ENCODE measurements at places on chromosomes 7 and 10.

- DNase-seq, result no peak
These were observed 3.5 kb upstream of the MYPN start for GRCh38 chr10:68105820-68106219.

- DNase-seq, result no peak
These were observed 235.0 kb upstream of the PTN start for GRCh38 chr7:137578541-137578940.

DNA sequence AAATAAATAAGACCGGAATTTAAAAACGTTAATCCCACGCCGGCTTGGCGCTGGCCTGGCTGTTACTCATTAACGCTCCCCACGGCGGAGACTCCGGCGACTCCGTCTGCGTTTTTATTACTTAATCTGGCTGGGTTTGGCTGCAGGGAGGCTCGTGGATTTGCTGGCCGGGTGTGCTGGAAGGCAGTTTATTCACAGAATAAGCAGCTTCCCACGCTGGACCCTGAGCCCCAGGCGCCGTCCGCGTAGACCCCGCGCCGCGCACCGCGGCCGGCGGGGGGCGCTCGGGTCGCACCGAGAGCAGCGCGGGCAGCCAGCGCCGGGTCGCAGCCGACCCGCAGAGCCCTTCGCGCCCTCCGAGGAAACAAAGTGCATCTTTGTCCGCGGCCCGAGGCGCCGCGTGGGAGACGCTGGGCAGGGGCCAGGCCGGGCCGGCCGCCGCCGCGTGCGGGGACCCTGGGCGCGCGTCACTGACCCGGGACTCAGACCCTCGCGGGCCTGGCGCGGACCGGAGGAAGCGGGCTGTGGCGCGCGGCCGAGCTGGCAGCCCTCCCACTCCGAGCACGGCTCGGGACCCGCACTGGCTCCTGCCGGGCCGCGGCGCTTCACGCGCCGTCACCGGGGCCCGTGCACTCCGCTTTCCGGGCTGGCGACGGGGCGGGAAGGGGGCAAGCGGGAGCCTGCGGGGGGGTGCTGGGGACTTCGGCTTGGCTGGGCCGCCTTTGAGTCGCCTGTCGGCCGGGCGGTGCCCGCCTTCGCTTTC is 587 bp upstream of the GRK5 start:
- peak; percentile 64 for DNase-seq

GRCh38 chr7:156230576-156230975 is 410.0 kb upstream of the RNF32 start:
- DNase-seq, result no peak

DNA sequence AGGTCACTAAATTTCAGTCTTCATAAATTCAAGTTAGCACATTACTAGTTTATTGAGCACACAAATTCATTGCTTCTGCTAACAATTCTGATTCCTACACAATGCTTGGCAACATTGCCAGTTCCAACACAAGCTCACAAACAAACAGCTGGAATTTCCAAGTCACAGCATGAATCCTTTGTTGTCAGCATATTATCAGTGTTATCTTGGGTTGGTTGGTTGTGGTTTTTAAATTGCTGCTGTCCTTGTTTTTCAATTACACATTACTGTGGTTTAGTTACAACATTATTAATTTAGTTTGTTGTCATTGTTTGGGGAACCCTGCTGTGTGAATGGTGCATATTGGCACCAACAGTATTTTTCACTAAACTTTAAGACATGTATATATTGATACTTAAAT is 86.0 kb upstream of the ARID5B start:
- no peak for DNase-seq

DNA sequence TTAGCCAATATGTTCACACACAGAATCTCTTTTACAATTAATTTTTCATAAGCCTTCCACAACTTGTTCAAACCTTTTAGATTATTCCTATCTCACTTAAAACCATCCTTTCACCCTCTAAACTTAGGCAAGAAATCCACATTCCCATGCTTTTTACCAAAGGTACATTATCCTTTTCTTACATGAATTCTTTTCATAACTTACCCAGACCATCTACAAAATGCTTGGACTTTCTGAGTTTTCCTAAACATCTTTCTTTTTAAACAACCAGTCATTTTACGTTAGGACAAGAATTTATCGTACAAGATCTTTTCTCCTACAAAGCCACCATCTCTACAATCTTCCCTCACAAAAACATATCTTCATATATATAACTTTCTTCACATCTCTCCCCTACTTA is 18.8 kb upstream of the GARS1 start:
- DNase-seq, result no peak

GRCh38 chr10:119714484-119714816 is 11.4 kb upstream of the INPP5F start:
- no peak for DNase-seq

GRCh38 chr10:35946556-35946955 is 304.5 kb upstream of the FZD8 start:
- no peak for DNase-seq

- no peak for DNase-seq
These were observed 58.5 kb downstream of the LGI1 start for GRCh38 chr10:93816123-93816747.

DNA sequence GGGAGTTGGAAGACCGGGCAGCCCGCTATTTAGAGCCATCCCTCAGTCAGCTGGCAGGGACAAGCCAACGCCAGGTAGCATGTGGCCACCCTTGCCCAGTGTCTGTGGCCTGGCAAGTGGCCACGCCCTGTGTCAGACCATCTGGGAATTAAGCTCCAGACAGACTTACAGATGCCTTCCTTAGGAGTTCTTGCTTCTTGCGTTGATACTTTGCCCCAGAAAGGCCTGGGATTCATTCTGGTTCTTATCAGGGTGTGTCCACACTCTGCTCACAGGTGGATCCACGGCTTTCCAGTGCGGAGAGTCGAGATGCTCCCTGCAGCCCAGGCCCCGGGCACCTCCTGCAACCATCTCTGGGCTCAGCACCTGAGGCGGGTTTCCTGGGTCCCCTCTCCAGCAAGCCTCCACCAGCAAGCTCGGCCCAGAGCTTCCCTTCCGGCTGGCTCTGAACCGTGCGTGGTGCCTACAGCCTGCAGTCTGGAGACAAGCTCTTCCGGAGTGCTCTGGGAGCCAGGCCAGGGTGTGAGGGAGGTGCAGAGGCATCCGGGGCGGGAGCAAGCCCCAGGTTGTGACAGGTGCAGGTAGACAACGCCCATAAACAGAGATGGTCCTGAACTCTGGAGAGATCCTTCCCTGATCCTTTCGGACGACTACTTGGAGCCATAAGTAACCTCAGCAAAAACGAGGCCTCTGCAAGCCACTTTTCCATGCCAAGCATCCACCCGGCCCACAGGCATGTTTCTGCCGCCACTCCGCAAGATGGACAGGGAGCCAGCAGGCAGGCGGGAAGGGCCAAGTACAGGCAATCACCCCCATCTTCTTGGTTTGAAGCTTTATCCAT is 32.3 kb upstream of the PPIF start:
- DNase-seq, result no peak

GRCh38 chr7:92621026-92621540 is 30.9 kb upstream of the FAM133B start:
- DNase-seq, result peak; percentile 36

GRCh38 chr7:1853431-1853985 is 183.4 kb downstream of the ELFN1 start:
- no peak for DNase-seq

DNA sequence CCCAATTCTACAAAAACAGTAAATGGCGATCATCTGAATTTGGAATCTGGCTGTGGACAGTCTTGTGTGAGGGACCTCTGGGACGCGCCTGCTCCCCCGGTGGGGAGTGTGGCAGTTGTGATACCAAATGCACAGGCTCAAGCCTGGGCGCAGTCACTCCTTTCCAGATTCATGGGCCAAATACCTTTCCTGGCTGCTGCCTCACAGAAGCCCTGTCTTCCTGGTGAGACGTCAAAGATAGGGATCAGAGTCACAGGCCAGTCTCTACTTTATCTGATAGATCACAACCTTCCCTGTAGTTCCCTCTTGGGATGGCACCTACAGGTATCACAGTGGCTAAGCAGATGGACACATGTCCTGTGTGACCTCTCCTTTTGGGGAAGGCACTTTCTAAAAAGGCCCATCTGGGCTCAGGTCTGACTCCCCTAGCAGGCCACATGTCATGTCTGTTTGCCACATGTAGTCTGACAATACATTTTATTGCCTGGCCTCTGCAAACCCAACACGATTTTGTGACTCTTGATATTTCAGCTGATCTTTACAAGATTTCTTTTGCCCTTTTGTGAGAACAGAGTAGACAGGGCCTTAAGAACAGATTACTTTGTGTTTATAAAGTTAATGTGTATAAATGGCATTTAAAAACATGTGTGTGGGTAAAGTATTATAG is 150.1 kb downstream of the SNX10 start:
- DNase-seq, result no peak

- no peak for DNase-seq
These were observed 94.4 kb downstream of the WDR37 start for GRCh38 chr10:1150638-1150955.

GRCh38 chr10:124579011-124579399 is 117.4 kb downstream of the LHPP start:
- DNase-seq, result no peak

DNA sequence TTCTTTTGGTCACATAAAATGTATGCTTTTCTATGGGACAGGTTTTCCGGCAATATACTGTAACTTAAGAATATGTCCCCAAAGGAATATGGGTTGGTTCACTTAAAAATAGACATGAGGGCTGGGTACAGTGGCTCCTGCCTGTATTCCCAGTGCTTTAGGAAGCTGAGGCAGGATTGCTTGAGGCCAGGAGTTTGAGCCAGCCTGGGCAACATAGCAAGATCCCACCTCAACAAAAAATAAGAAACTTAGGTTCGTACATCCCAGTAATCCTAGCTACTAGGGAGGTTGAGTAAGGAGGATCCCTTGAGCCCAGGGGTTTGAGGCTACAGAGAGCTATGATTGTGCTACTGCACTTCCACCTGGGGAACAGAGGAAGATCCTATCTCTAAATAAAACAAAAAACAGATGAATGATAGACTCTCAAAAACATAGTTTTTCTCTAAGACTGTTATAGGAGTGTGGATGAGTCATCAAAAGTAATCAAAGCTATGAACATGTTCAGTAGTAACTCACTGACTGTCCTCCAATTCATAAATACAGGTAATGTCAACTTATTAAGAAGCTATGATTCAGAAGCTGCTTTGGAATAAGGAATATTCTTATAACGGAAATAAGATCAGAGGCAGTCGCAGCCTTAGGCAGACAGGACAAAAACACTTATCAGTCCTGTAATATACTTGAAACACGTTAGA is 2.6 kb upstream of the SEC31B start:
- no peak for DNase-seq

- DNase-seq, result no peak
These were observed 660.8 kb downstream of the SUGCT start for GRCh38 chr7:40795607-40796006.

DNA sequence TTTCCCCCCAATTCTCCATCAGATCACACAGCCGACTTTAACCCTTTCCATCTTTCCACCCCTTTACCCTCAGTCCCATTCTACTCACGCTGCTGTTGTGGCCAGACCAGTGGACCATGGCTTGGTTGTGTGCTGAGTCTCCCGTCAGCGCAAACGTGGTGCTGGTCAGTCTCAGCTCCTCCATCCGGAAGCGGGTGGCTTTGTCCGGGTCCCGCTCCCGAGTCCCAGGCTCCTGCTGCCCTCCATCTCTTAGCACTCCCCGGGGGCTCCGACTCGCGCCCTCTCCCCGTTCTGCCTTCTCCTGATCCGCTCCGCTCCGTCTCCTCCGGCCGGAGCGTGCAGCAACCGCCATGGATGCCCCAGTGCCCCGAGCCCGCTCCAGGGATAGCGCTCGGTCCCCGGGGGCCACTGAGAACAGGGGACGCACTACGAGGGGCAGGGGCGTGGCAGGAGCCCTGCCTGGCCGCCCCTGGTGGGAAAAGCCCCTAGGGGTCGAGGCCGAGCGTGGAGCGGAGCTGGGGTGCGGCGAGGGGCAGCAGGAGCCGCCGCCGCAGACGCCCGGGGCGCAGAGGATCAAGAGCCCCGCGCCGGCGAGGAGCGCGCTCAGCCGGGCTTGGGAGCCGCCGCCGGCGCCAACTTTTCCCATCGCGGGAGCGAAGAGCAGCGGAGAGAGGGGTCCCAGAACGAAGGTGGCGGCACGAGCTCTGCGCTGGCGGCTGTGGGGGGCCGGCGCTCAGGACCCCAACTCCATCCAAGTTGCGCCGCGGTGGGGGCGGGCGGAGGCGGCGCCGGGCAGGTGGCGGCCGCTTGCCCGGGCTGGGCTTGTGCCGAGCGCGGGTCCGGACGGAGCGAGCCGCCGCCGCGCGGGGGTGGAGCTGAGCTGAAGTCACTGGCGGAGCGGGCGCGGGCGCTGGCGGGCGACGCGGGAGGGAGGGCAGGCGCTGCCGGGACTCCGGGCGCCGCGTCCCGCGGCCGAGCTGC is at the start of gene SORCS1:
Gene SORCS1 (minus strand): TSS at position 826 of the 981 bp plus-strand sequence.
- DNase-seq, result no peak

GRCh38 chr10:75508814-75509306 is 77.4 kb downstream of the LRMDA start:
- DNase-seq, result no peak

DNA sequence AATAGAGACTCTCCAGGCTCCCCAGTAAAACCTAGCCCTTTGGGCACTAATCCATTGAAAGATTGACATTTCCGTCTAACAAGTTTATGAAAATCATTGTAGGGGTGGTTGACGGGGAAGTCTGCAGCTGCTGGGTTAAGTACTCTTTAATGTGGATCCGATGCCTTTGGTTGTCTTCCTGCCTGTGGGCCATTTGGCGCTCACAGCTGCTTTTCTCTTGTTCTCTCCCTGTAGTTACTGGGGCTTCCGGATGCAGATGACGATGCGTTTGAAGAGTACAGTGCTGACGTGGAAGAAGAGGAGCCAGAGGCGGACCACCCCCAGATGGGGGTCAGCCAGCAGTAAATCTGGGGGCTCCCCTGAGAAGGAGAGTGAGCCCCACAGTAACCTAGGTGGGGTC is 22.4 kb downstream of the MTURN start:
- no peak for DNase-seq

Measured in activated CD4-positive, alpha-beta T cell treated with anti-CD3 and anti-CD28 coated beads, Interleukin-2, amount 50 U/mL, for 24 hours (primary cell).